ENCODE measurements at places on chromosomes 7 and 10.

GRCh38 chr7:30168835-30169573 lies 34.2 kb downstream of the MTURN start:
- DNase-seq = no peak

DNA sequence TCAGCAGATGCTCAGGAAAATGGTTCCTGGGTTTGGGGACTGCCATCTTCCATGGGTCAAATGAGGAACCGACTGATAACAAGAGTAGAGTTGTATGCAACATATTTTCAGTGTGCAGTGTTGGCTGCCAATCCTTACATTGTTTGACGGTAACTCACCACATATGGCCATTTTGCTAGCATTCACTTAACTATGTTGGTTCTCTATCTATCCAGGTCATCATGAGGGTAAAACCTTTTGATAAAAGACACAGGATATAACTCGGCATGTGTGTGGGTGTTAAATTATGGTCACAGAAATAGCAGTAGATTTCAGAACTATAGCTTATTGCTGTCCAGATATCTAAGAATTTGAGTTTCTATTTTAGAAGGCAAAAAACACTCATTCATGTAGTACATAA lies 140.7 kb upstream of the AOAH start:
- no peak for DNase-seq

GRCh38 chr10:89836840-89837164 lies 135.4 kb downstream of the KIF20B start:
- no peak for DNase-seq

GRCh38 chr7:17037356-17037755 lies 155.6 kb upstream of the AGR3 start:
- no peak for DNase-seq

- DNase-seq = no peak
Observed at GRCh38 chr7:81487516-81487915, 282.3 kb downstream of the HGF start.

GRCh38 chr7:100053215-100053614 lies 3.6 kb downstream of the ZSCAN21 start:
- no peak for DNase-seq

- DNase-seq = no peak
Observed at GRCh38 chr10:15433850-15434537, 62.9 kb upstream of the FAM171A1 start.

DNA sequence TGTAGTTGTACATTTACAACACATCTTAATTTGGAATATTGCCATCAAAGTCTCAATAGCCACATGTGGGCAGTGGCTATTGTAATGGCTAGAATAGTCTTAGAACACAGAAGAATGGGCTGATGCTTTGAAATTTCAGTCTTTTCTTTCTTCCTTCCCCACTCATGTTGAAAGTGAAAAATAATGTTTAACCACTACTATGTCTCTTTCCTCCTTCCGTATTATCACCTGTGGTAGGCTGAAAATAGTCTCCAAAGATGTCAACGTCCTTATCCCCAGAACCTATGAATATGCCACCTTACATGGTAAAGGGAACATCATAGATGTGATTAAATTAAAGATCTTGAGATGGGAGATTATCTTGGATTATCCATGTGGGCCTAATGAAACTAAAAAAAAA lies 154.0 kb downstream of the SUGCT start:
- DNase-seq = no peak

DNA sequence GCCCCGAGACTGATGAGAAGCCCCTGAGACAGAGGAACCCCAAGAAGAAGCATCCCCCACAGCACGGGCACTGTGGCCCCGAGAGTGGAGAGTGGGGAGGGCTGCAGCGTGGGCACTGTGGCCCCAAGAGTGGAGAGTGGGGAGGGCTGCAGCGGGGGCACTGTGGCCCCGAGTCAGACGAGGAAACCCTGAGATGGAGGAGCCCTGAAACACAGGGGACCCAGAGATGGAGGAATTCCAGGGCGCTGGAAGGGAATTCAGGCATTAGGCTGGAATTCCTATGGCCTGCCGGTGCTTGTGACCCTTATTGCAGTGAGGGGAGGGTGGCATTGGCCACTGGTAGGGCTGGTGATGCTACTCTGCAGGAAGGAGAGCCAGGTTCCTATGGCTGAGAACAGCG lies 168.6 kb upstream of the SHH start:
- DNase-seq = no peak
